ENCODE measurements at places on chromosomes 2 and 18.

DNA sequence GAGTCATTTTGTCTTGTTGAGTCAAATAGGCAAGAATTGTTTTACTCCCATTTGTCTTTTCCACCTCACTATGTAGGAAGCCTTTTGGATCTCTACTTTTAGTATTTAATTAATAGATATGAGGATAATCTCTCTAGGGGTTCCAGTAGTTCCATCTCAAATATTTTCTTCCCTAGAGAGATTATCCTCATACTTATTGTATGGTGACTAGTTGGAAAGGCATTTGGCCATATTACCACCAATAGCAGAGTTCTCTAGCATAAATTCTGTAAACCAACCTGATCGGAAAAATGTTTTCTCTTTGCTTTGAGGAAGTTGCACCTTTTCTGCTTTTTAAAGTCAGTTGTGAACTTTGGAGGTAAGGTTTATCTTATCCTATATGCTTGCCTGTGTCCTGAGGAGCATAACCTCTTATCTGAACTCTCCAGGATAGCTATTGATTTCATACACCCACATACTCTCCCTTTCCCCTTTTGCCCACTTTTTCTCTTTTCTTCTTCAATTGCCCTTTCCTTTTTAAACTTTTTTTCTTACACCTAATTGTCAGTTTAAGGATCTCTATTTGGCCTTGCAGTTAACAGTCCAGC, 100.8 kb downstream of the GALNT1 start:
- DNase-seq: no peak

DNA sequence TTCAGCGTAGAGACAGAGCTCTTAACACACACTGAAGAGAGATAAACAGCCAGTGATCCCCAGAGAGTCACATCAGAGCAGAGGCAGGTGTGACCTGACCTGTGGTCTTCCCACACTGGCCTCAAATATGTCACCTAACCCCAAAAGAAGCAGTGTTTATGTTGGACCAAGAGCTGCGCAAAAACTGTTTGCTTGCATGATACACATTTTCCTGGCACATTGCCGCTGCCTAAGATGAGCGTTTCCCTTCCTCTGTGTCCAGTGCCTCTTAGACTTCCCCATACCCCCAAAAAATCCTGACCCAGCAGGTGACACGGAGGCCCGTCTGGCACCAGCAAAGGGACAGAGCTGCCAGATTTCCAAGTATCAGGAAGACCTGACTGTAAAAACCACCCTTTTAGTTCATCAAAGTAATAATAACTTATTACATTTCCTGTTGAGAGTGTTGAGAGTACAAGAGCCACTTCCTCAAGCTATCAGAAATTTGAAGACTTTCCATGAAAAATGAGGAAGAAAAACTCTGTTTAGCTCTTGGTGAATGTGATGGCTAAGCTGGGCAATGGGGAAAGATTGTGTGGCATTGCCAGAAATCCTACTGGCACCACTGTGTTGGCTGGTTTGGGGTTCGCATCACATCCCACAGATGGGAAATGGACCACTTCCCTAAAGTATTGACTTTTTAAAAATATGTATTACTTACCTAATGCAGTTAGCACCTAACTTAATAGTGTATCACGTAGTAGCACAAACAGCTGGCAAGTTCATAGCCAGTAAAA, 6.7 kb downstream of the TNFRSF11A start:
- DNase-seq: no peak

DNA sequence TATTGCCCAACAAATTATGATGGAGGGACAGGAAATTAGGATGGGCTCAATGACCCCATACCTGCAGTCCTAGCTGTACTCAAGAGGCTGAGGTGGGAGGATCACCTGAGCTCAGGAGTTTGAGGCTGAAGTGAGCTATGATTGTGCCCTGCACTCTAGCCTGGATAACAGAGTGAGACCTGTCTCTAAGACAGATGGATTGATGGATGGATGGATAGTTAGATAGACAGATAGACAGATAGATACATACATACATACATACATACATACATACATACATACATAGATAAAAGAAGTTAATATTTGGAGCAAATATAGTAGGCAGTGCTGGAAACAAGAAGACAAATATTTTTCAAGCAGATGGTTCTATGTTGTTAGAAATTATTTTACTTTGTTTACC, 78.1 kb upstream of the PROKR1 start:
- no peak for DNase-seq

GRCh38 chr2:216652566-216652965, 19.3 kb downstream of the IGFBP2 start:
- DNase-seq: no peak

DNA sequence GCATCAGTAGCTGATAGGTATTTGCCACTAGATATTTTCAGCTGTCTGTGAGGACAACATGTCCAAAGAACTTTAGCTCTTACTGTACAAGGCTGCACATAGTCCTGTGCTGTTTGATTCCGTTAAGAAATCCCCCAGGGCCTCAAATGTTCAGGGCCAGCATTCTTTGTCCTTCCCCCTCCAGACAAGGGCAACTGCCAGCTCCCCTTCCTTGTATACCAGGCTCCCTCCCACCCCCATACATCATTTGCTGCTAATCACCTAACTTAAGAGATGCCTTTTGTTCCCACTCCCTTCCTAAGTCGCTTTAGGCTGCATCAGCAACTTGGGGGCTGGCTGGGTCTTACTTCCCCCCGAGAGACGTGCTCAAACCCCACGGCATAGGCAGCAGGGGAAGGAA, 138.7 kb downstream of the CDH20 start:
- no peak for DNase-seq

DNA sequence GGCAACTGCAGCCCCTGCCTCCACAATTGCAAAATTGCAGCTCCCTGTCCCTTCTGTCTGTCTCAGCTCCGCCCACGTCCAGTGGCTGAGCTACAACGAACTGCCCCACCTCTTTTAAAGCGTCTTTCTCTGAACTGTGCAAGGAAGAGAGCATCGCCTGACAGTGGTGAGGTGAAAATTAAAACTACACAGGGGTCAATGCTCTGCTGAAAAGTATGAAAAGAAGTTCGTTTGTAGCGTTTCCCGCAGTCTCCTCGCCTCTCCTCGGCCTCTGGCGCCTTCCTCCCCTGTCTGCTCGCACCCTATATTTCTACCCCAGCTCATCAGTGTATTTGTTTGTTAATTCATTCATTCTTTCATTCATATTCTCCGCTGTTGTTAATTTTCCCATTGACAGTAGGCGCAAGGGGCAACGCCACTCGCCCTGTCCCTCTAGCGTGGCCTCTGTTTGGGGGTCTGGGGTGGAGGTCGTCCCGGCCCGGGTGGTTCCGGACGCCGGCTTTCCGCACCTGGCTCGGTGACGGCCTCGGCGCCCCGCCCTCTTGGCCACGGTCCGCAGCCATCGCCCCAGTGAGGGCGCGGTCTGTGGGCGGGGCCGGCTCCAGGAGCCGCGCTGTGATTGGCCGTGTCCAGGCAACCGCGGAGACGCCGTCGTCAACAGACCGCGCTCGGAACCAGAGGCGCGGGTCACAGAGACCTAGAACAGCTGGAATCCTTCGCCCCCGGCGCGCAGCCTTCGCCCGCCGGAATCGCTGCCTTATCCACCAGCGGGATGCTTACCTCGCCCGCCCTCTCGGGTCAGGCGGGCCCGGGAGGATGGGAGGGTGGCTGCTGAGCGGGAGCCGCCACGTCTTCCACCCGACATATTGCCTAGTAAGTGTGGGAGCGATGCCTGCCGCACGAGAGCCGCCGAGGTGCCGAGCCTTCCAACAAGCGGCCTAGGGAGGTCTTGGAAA, at the start of gene VWA3B:
Gene VWA3B (plus strand): TSS at position 677 of the 956 bp plus-strand sequence. CDS start 5,926 bp downstream, outside the sequence.
- DNase-seq: peak; percentile 76

DNA sequence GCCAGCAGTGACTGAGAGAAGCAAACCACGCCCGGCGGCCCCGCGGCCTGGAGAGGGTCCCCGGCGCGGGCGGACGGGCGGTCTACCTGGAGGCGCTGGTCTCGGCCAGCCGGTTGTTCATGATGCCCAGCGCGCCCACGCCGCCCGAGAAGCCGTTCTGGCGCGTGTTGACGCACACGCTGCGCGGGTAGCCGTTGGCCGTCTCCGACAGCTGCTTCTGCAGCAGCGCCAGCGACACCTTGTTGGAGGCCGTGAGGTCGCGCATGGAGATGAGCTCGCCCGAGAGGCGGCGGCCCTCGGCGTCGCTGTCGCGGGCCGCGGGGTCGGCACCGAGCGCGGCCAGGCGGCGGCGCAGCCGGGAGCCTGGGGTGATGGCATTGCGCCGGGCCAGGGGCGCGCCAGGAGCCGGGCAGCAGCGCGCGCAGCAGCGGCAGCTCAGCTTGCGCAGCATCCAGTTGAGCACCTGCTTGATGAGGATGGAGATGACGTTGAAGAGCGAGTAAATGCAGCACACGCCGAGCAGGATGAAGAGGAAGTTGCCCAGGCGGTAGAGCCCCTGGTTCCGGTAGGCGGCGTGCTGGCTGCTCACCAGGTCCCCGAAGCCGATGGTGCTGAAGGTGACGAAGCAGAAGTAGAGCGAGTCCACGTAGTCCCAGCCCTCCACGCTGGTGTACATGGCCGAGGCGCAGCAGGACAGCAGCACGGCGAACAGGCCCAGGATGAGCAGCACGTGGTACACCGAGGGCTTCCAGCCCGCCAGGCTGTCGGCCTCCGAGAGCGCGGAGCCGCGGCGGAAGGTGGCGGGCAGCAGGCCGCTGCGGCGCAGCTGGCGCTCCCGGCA, 118.1 kb downstream of the MSH2 start:
- DNase-seq: peak; percentile 80

DNA sequence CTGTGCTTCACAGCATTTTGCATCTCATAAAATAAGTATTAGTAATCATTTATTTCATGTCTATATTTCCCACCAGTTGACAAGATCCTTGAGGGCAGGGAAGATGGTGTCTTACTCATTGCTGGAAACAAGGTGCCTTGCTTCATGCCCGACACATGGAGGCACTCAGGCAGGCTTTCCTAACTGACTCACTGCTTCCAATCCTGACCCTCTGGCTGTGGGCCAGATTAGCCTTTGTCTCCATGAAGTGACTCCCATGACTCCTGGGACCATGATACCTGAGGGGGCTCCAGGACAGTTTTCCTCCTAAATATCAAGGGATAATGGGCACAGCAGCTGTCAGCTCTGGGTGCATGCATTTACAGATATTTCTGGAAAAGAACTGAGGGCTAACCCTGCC, 275.1 kb downstream of the AGPS start:
- DNase-seq: no peak

- no peak for DNase-seq
Observed at GRCh38 chr2:200795028-200795440, 16.7 kb upstream of the BZW1 start.

DNA sequence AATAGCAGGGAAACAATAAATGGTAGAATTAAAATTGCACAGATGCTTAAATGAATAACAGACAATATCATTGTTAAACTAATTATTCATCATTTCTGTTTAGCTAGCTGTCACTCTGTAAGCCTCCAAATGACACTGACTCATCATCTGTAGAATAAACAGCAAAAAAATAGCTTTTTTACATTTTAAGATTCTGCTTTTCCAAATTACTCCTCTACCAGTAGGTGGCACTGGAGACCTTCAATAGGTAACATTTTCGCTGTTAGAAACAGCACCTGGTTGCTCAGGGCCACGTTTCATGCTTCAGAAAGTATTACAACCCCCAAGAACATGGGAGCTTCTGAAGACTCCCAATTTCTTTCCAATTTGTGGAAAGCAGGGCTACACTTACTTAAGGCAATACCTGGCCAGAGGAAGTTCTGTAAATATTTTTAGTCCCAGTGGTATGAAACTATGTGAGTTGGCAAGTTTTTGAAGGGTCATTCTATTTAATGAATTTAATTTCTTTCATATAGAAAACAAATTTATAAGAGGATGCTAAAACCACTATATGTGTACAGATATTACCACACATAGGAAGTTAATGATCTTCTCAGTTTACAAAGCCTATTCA, 45.4 kb downstream of the TTN start:
- DNase-seq: peak; percentile 24

DNA sequence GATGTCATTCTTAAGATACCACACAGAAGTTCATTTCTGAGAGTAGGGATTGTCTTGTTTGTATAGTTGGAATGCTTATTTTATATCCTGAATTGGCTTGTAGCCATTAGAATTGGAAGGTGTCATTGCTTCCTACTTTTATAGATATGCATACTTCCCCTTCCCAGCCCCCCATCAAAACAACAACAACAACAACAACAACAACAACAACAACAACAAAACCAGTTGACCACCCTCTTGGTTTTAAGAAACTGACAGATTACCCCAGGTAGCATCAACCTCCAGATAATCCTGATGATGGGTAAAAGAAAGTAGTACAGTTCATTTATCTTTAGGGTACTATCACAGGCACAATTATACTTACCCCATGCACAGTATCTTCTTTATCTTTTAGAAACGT, 20.0 kb downstream of the PHLPP1 start:
- no peak for DNase-seq

DNA sequence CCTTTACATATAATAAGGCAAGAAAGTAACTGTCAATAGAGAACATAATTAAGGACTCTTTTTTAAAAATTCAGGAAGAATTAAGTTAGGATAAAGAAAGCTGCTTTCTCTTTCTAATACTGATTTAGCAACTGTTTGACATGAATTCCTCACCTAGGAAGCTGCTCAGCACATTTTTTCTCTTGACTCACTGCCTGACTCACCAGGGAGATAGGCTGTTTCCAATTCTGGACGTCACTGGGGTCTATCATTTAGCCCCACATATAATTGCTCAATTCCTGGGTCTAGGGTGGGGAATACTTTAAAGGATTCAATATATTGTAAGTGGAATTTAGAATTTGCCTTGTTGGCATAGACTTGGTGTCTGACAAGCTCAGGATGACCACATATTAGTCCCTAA, 50.8 kb upstream of the UGP2 start:
- DNase-seq: no peak

DNA sequence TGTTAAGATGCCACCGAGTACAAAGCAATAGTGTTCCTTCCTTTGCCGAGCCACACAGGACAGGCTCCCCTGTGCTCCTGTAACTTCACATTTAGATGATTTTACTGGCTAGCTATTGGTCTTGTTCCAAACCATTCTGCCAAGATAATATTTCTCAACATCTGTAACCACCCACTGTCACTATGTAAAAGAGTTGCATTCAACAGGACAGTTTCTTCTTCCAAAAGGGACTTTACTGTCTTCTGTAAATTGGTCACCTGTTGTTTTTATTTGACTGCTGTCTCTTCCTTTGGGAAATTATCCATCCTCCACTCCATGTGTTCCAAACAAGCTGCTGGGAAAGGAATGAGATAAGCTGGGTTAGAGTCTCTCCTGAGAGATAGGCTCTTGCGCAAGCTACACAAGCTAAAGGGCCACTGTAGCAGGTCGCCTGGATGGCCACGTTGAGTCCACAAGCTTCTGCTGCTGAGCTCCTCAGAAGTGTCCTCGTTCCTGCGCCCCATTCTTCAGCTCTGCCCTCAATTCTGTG, 14.4 kb upstream of the BZW1 start:
- no peak for DNase-seq

GRCh38 chr2:224221455-224221913, 180.4 kb downstream of the FAM124B start:
- DNase-seq: no peak

Measured in stimulated activated CD8-positive, alpha-beta memory T cell treated with anti-CD3 and anti-CD28 coated beads, Interleukin-4, amount 100 ng/mL, for 48 hours (primary cell).